Activated CD4-positive, alpha-beta memory T cell treated with anti-CD3 and anti-CD28 coated beads for 36 hours (primary cell): ENCODE measurements at places on chromosomes 4 and X. TPM values are rescaled to one million over a fixed set of nuclear protein-coding genes. Genes with fewer than 3 reads are reported as not detected.

DNA sequence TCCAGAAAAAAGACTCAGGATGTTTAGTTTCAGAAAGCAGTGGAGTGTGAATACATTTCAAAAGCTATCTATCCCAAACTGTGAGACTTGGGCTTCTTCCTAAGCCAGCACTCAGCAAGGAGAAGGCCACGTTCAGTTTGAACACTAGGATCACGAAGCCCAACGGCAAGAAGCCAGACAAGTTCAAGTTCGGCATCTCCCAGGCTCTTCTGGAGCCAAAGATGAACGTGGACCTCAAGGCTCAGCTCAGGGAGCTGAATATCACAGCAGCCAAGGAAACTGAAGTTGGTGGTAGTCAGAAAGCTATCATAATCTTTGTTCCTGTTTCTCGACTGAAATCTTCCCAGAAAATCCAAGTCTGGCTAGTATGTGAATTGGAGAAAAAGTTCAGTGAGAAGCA, 7.6 kb downstream of the PLAC1 start:
- no peak overlapping the region for H3K4me3 ChIP-seq
- no peaks in the 10 kb centered on the region for H3K36me3 ChIP-seq
- H3K27me3 ChIP-seq, result peaks cover 5% of the 10 kb centered on the region
- DNase-seq, result no peak
- H3K27ac ChIP-seq, result no peak overlapping the region

GRCh38 chrX:65821721-65822496, 154.5 kb downstream of the MSN start:
- peak overlapping the region; percentile 58 for H3K4me3 ChIP-seq
- H3K27me3 ChIP-seq, result peaks cover 2% of the 10 kb centered on the region
- no peaks in the 10 kb centered on the region for H3K36me3 ChIP-seq
- no peak overlapping the region for H3K27ac ChIP-seq

GRCh38 chr4:25797136-25797535, 65.7 kb downstream of the SEL1L3 start:
- no peaks in the 10 kb centered on the region for H3K27me3 ChIP-seq
- no peak for DNase-seq
- no peak overlapping the region for H3K27ac ChIP-seq
- no peaks in the 10 kb centered on the region for H3K4me1 ChIP-seq
- H3K4me3 ChIP-seq, result no peak overlapping the region
- peaks cover 64% of the 10 kb centered on the region for H3K36me3 ChIP-seq

DNA sequence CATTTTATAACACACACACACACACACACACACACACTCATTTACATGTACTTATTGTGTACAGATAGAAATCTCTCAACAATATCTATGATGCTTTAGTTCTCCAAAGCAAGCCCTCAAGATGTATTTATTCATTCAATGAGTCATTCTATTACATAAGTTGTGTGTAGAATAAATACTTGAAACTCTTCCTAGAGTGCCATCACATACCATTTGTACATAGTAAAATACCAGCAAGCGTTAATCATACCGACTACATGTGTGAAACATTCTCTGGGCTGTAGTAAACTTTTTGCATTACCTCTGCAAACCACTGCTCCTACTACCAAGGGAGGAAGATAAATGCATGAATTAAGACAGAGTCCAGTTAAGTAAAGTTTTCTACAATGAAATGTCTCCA, 70.9 kb downstream of the EPHA5 start:
- no peak overlapping the region for H3K27ac ChIP-seq
- no peak overlapping the region for H3K4me3 ChIP-seq
- no peak for DNase-seq
- no peaks in the 10 kb centered on the region for H3K36me3 ChIP-seq

DNA sequence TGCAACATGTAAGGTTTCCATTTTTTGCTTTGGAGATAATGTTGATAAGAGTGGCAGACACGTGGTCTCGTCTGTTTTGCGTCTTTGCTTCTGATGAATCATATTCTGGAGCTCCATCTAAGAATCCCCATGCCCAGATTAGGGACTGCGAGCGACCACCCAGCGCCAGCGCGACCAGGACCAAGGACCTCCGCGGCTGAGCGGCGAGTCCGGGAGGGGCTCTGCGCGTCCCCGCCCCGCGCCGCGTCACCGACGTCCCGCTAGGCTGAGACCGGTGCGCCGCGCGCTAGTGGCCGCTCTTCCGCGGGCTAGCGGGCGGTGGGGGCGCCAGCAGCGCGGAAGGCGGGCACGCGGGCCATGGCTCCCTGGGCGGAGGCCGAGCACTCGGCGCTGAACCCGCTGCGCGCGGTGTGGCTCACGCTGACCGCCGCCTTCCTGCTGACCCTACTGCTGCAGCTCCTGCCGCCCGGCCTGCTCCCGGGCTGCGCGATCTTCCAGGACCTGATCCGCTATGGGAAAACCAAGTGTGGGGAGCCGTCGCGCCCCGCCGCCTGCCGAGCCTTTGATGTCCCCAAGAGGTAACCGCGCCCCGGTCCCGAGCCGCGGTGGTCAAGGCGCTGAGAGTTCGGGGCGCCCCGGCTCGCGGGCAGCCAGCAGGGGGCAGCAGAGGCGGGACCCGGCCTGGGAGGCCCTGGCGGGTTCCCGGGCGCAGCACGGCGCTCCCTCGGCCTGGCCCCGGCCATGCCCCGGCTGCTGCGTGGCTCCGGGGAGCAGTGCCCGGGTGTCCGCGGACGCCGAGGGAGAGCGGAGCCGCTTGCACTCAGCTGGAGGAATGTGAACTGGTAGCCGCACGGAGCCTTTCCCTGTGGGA, at the start of gene SRD5A3:
TSS of gene SRD5A3 (plus strand) at position 263 of the 871 bp plus-strand sequence. CDS start at position 358, 95 bp downstream.
- peaks cover 28% of the 10 kb centered on the region for H3K4me1 ChIP-seq
- H3K27ac ChIP-seq, result peak within 1 kb of the TSS; percentile 84
- H3K4me3 ChIP-seq, result peak within 1 kb of the TSS; percentile 82
- peak; percentile 85 for DNase-seq
- H3K27me3 ChIP-seq, result no peaks in the 10 kb centered on the region
- H3K36me3 ChIP-seq, result no peaks in the 10 kb centered on the region

GRCh38 chr4:10587697-10588096, 96.9 kb downstream of the CLNK start:
- no peak overlapping the region for H3K4me3 ChIP-seq
- no peak overlapping the region for H3K27ac ChIP-seq
- peak; percentile 18 for DNase-seq

Gene PACRGL
- total RNA-seq, result 9.8 TPM

Gene ERVMER34-1
- 0.17 TPM for total RNA-seq

Gene MBNL3
- 14.7 TPM for total RNA-seq
